ENCODE measurements at places on chromosomes 12 and 14. TPM values are rescaled to one million over a fixed set of nuclear protein-coding genes. Genes with fewer than 3 reads are reported as not detected.

The GPX2 gene
- total RNA-seq: not detected

The CCDC88C gene
- 48.2 TPM for total RNA-seq

The IL31 gene
- not detected for total RNA-seq

DNA sequence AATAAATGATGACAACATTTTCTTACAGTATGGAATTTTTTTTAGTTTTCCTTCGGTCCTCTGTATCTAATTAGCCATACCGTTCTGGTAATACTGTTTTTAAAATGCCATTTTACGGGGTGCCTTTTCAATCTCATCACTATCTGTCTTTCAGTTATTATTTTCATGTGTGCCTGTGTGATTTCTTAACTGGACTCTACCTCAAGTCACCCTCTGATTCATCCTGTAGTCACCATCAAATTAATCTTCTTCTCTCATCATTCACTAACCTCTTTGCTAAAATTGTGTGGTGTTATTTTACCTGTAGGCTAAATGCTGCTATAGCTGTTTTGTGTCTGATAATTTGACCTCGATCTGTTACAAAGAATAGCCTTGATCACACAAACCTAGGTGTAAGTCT, 16.0 kb upstream of the CCT2 start:
- DNase-seq: no peak

The CLEC6A gene
- total RNA-seq: not detected

- DNase-seq: no peak
Measured at GRCh38 chr12:63893170-63893569, 48.7 kb downstream of the SRGAP1 start.

Data from endothelial cell (in vitro differentiated cells).